ENCODE measurements at places on chromosomes 1 and 21. TPM values are rescaled to one million over a fixed set of nuclear protein-coding genes. Genes with fewer than 3 reads are reported as not detected.

DNA sequence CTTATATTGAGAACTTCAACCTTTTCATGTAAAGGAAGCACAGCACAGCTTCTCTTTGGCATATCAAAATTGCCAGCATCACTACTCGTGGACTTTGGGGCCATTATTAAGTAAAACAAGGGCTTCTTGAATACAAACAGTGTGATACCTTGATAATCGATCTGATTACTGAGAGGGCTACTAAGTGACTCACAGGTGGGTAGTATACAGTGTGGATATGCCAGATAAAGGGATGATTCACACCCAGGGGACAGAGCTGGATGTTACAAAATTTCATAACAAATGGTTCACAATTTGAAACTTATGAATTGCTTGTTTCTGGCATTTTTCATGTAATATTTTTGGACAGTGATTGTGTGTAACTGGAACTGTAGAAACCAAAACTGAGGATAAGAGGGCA lies 15.4 kb downstream of the HDAC1 start:
- no peak for DNase-seq

GRCh38 chr1:54814571-54814970 lies 13.4 kb upstream of the TTC22 start:
- peak; percentile 40 for DNase-seq

The CYB5RL gene
- total RNA-seq, result 13.3 TPM

GRCh38 chr21:34548781-34549376 lies 36.9 kb upstream of the KCNE1 start:
- no peak for DNase-seq

Data from H7 (cell line).